ENCODE measurements at places on chromosomes 6 and 20.

- no peak for DNase-seq
These were observed 374.1 kb upstream of the SULF2 start for GRCh38 chr20:48159145-48160008.

- DNase-seq, result no peak
These were observed 160.3 kb downstream of the PREX1 start for GRCh38 chr20:48667481-48667880.

DNA sequence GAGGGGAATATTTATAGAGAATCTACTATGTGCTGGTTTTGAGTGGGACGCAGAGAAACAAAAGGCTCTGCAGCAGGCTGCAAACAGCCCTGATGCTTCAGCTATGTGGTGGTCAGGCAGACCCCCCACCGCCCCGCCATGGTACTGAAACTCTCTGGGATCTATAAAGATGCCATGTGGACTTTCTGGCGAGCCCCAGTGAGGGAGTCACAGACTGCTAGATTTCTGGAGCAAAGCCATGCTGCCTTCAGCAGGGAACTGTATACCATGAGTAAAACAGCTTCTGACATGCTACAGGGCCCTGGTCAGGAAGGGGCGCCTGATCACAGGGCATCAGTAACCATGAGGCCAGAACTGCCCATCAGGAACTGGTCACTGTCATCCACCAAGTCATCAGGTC, 19.2 kb upstream of the BPIFB1 start:
- DNase-seq, result no peak

DNA sequence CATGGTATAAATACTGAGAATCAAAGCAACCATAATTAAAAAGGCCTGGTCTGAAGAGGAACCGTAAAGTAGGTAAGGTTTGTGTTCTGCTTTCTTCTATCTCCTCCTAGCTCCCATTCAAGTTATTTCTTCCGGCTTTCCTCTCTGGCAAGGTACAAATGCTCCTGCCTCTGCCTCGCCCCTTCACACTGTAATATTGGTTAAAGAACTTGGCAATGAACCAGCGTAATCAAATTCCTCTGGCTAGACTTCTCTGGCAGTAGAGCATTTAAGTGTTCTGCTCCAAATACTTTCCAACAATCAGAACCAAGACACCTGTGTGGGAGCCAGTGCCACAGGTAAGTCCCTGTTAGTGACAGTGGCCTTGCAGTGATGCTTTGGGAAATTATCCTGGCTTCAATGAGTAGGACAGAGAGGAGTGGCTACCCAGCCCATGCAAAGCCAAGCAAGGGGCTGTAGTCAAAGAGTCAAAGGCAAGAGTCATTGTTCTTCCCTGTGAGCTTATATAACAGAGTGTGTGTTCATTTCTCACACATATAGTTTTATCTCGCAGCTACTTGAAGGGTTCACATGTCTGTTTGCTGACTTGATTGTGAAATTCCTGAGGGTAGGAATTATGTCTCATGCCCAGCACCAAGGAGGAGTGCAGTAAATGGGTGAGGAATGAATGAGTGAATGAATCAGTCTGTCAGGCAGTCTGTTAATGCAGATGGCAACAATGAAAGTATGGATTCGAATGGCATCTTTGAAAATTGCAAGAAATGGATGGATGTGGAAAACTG, 329.3 kb downstream of the NRN1 start:
- DNase-seq, result no peak

DNA sequence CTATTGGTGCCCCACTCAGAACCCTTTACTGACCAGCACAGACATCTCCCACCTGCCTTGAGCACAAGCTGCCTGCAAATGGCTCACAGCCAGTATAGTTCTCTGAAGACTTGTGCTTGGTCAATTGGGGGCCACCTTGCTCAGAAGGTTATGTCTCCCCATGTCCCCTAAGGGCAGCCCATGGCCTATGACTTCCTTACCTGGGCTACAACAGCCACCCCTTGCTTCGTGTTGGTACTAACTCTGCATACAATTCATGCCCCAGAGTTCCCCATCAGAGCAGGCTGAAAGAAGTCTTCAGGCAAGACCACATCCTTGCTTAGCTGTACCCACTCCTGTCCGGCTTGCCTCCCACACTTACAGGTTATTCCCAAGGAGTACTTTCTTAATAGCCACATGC, 57.4 kb downstream of the TOX2 start:
- no peak for DNase-seq
